ENCODE measurements at places on chromosomes 2 and 18. TPM values are rescaled to one million over a fixed set of nuclear protein-coding genes. Genes with fewer than 3 reads are reported as not detected.

TMEM37 gene
- 0.44 TPM for total RNA-seq

KYNU gene
- total RNA-seq, result not detected

HOXD4 gene
- not detected for total RNA-seq

KLHL14 gene
- total RNA-seq, result 0.41 TPM

All from T-cell (primary cell).